ENCODE measurements at places on chromosomes 3 and 15.

GRCh38 chr15:92049290-92049989 lies 195.9 kb downstream of the SLCO3A1 start:
- DNase-seq: no peak

- DNase-seq: no peak
Observed at GRCh38 chr3:32432711-32433530, 41.3 kb downstream of the CMTM7 start.

DNA sequence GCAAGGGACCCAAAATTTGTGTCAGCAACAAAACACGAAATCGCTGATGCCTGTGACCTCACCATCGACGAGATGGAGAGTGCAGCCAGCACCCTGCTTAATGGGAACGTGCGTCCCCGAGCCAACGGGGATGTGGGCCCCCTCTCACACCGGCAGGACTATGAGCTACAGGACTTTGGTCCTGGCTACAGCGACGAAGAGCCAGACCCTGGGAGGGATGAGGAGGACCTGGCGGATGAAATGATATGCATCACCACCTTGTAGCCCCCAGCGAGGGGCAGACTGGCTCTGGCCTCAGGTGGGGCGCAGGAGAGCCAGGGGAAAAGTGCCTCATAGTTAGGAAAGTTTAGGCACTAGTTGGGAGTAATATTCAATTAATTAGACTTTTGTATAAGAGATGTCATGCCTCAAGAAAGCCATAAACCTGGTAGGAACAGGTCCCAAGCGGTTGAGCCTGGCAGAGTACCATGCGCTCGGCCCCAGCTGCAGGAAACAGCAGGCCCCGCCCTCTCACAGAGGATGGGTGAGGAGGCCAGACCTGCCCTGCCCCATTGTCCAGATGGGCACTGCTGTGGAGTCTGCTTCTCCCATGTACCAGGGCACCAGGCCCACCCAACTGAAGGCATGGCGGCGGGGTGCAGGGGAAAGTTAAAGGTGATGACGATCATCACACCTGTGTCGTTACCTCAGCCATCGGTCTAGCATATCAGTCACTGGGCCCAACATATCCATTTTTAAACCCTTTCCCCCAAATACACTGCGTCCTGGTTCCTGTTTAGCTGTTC lies 34.9 kb downstream of the CHDH start:
- no peak for DNase-seq

DNA sequence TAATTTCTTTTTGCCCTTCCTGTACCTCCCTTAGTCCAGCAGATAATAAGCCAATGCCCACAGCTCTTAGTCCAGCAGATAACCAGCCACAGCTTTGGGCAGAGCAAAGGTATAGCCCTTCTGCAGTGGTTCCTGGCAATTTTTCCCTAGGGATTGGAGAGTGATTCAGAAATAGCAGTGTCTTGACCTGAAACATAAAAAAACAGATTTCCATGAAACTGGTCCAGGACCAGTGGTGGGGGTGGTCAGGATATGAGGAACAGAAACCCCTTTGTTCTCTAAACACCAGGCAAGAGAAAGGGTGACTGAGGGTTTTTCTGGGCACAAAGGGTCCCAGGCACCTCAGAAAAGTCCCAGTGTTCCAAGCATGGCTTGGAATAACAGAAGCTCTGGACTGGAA lies 103.4 kb downstream of the ARRDC4 start:
- no peak for DNase-seq

GRCh38 chr3:55480911-55481743 lies 6.0 kb downstream of the WNT5A start:
- no peak for DNase-seq

All from DMS 273 treated with DMSO at 0.1 percent for 48 hours (cell line).